ENCODE measurements at places on chromosomes 12 and 14.

GRCh38 chr14:86088156-86088555, 558.2 kb downstream of the FLRT2 start:
- no peak for DNase-seq

GRCh38 chr12:98385641-98386040, 129.7 kb upstream of the TMPO start:
- DNase-seq, result peak; percentile 78

- DNase-seq, result no peak
These were observed 94.3 kb downstream of the PRICKLE1 start for GRCh38 chr12:42495244-42495643.

GRCh38 chr12:17060260-17060659, 454.3 kb upstream of the LMO3 start:
- DNase-seq, result no peak

DNA sequence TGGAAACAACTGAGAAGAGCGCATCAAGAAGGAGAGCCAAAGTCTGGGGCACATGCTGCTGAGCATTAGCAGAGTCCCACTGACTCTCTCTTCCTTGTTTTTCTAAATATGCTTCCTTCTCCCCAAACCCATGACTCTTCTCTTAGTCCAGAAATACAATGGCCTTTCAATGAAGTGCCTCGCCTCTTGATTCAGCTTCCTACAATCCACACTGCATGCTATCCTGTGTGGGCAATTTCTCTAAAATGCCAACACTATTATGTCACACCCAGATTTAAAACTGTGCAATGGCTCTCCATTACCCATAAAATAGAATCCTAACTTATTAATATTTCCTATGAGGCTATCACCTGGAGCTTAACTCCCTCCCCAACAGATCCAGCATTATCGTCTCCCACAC, 198.6 kb downstream of the RPAP3 start:
- DNase-seq, result no peak

- no peak for DNase-seq
These were observed 10.6 kb downstream of the CEP128 start for GRCh38 chr14:80930836-80931389.

DNA sequence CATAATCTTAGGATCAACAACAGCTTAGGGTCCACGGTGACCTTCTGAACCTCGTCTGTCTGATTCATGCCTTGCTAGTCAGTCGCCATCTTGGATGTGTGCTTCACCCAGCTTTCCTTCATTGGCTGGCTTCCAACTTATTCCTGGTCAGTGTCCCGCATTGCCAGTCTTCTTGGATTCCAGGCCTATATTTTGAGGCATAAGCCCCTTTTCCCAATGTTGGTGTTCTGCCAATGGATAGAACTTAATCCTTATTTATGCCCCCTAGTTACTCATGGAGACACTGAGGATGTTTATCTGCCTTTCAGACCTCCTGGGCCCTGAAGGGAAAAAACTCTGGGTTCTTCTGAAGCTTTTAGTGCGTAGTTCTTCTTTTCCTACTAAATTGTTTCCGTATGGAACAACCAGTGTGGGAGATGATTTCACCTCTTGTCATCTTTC, 5.8 kb downstream of the JDP2 start:
- DNase-seq, result no peak

Measured in NCI-H748 treated with DMSO at 0.1 percent for 48 hours (cell line).